ENCODE measurements at places on chromosomes 1 and 21.

DNA sequence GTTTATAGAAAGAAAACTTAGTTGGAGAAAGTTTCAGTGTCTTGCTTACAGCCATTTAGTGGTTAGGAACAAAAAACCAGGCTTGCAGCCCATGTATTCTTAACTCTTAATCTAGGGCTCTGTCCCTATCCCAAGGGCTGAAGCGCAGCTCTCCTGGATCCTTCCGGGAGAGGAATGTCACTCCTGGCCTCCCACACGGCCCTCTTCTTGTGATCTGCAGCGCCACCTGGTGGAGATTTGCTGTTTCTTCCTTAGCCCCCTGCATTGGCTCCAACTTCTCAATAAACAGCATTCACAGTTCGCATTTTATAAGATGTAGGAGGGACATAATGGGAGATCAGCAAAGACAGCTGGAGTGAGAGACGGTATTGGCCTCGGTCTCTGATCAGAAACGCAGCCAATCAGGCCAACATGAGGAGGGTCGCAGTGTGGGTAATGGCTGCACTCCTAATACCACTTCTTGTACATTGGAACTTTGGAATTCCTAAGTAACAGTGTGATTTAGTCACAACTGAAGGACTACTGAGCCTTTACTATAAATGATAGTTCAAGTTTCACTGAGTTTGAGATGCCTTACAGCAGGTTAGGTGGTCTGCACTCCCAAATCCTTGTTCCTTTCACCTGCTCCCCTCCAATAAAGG is 283.4 kb downstream of the ASTN1 start:
- DNase-seq, result peak; percentile 20

- no peak for DNase-seq
Observed at GRCh38 chr1:161482610-161483009, 22.6 kb upstream of the FCGR2A start.

DNA sequence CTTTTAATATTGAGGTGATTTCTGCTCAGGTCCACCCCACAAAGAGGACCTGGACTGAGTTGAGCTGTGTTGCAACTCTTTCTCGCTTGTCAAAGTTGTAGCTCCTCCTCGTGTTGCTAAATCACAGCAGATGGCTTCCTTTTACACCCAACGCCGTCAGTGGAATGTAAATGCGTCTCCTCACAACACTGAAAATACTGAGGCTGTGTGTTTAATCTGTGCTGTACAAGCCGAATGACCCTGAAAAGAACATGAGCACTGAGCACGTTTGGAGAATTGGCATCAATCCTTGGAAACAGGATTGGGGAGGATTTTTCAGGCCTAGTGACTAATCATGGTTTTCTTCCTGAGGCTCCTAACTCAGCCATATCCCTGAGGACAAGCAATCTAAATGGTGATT is 196.0 kb downstream of the CRB1 start:
- peak; percentile 58 for DNase-seq

DNA sequence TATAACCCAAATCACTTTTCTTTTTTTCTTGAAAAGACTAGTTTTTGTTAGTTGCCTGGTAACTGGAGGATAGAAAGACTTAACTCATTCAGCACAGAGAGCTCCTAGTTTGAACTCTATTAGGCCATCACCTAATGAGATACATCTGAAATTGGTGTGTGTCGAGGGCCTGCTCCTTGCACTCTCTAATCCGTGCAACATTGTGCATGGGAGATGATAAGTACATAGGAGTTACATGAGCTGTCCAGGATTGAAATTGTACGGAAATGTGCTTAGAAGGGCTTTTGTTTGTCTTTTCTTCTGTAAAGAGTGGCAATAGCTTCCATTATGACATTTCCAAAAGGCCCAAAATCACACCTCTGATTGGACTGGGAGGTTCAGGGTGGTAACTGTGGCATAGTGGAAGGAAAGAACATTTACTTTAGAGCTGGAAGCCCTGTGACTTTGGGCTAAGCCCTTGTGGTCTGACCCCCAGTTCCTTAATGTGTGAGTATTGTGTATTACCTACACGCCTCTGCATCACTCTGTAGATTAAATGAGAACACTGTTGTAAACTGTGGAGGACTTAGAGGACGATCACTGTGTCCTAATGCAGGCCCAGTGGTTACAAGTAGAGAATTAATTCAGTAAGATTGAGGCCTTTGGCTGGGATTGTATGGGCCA is 71.2 kb downstream of the FGGY start:
- no peak for DNase-seq

DNA sequence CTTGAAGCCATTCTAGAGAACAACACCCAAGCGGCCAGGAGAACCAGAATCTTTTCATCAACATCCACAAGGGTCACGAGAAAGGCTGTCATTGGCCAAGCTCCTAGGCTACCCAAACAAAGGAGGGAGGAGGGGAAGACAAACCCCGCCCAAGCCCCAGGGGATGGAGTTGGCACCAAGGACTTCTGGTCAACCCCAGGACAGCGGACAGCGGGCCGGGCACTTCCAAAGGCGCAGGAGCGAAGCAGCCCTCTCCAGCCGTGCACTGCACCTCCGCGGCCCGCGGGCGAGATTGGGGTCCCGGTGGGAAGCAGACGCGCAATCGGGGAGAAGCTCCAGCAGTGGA is at the start of gene CLIC6:
Gene CLIC6 (plus strand): TSS at position 192 of the 346 bp plus-strand sequence. CDS start 395 bp downstream, outside the sequence.
- no peak for DNase-seq

GRCh38 chr1:173405281-173405680 is 71.9 kb upstream of the PRDX6 start:
- DNase-seq, result no peak

- DNase-seq, result no peak
Observed at GRCh38 chr1:17307946-17308345, at the start of gene PADI4. PADI4 (plus strand) TSS chr1:17308197; CDS start chr1:17308223, 26 bp downstream.

DNA sequence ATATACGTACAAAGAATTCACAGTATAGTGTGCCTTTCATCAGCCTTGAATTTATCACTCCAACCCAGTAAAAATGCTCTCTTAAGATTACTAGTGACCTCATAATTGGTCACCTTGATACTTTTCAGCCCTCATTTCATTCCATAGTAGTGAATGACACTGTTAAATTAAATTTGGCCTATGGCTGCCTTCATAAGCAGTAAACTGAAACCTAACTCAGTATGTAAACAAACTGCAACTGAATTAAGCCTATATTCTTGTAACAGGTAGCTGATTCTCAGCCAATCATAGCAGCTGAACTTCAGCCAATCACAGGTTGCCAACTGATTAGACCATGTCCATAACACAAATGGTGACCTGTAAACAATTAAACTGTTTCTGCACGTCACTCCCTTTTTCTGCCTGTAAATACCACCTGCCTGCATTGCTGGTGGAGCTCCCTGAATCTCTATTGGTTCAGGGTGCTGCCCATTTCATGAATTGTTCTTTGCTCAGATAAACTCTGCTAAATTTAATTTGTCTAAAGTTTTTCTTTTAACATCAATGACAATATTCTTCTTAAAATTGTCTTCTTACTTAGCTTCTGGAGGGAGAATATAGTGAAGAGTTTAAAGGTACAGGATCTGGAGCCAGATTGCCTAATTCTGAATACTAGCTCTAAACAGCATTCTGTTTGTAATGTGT is 24.0 kb upstream of the CAMSAP2 start:
- no peak for DNase-seq

- no peak for DNase-seq
Observed at GRCh38 chr21:25955646-25956045, 214.9 kb downstream of the APP start.

- no peak for DNase-seq
Observed at GRCh38 chr1:34286511-34286910, 109.8 kb downstream of the C1orf94 start.

DNA sequence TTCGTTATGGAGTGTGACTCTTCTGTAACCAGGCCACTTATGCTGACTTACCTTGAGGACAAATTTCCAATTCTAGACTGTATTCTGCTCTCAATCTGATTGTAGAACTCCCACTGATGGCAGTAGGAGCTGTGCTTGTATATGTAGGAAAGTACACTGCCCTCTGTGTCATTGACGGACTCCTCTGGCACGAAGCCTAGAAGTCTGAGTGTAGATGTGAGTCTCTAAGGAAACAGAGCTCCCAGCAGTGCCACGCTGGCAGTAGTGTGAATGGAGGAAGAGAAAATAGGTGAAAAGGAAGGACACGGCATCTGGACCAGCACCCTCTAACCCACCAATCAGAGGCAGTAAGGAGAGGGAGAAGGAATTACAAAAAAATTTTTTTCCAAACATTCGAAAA is 130.4 kb upstream of the ADGRL2 start:
- DNase-seq, result peak; percentile 78

GRCh38 chr1:220809704-220810103 is 23.0 kb downstream of the MTARC1 start:
- no peak for DNase-seq

- DNase-seq, result no peak
Observed at GRCh38 chr1:43944860-43945259, 1.9 kb upstream of the IPO13 start.

GRCh38 chr1:49416758-49417157 is 607.0 kb downstream of the AGBL4 start:
- no peak for DNase-seq

GRCh38 chr1:73832276-73833181 is 365.4 kb downstream of the LRRIQ3 start:
- DNase-seq, result no peak

GRCh38 chr1:47684964-47685762 is 247.3 kb downstream of the FOXD2 start:
- DNase-seq, result no peak

GRCh38 chr1:183180634-183181056 is 5.4 kb upstream of the LAMC2 start:
- DNase-seq, result peak; percentile 23

DNA sequence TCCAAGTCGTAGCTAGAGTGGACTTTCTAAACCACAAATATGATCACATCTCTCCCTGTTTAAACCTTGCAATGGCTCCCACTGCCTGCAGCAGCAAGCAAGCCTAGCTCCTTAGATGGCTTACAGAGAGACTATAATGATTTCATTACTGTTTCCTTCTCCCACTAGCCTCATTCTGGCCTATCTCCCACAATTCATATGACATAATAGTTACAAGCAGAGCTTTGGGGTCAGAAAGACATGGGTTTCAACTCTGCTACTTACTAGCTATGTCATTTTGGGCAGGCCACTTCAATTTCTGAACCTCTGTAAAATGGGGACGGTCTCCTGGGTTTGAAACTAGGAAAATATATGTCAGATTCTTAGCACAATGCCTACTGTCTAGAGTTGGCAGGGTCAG is 143.3 kb downstream of the TRABD2B start:
- no peak for DNase-seq

DNA sequence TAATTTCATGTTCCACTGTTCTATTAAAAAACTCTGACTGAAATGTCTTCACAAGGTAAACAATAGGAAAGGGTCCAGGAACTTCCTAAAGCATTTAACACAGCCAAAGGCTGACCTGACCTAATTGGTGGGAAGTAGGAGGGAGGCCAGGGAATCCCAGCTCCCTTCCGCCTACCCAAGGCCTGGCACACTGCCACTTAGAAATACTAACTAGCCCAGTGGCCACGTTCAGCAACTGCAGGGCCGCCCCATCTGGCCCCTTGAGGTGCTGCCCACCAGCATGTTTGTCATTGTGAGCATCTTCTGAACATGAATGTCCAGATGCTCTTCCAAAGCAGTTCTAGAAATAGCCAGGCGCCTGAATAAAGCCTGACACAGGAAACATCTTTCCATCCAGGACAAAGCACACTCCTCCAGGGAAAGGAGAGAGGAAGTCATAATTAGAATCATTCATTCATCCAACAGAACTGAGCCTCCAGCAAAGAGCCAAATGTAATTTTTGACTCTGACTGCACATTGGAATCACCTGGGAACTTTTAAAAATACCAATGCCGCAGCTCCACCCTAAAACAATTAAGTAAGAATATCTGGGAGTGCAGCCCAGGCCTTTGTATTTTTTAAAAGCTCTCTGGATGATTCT is 44.6 kb upstream of the BCL9 start:
- DNase-seq, result no peak

DNA sequence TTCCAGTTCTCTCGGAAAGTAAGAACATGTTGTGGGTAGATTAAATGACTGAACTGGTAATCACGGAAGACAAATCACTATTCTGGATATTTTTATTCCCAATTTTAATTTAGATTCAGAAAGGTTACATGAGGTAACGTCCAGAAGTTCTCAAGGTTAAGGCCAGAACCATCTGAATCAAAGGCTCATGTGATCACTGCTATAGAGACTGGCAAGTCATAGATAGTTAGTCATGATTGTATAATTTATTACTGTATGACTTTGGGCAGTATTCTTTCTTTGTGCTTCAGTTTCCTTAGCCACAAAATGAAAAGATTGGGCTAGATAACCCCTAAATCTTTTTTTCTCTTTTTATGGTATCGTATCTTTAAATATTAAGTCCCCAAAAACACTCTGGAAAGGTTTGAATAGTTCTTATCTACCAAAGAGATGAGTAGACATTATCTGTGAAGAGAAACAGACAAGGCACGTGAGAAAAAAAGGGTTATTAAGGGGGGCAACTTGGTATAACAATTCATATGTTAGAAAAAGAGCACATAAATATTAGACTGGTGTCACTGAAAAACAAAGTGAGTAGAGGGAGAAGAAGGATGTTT is 241.0 kb downstream of the PTPRC start:
- no peak for DNase-seq

- no peak for DNase-seq
Observed at GRCh38 chr21:36132696-36133095, 2.2 kb upstream of the CBR3 start.

DNA sequence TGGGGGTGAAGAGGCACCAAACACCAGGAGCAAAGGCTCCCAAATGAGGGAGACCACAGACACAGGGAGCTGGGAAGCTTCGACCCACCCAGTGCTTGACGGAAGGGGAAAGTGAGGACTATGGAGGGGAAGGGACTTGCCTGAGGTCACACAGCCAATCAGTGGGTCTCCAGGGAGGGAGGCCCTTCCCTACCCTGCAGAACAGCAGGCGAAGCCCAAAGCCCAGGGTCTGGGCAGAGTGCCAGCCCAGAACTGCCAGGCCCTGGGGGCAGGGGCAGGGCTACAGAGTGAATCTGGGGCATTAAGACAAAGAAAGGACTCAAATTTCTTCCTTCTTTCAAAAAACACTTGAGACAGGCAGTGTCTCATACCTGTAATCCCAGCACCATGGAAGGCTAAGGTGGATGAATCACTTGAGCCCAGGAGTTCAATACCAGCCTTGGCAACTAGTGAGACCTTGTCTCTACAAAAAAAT is 45.5 kb upstream of the ECE1 start:
- no peak for DNase-seq

DNA sequence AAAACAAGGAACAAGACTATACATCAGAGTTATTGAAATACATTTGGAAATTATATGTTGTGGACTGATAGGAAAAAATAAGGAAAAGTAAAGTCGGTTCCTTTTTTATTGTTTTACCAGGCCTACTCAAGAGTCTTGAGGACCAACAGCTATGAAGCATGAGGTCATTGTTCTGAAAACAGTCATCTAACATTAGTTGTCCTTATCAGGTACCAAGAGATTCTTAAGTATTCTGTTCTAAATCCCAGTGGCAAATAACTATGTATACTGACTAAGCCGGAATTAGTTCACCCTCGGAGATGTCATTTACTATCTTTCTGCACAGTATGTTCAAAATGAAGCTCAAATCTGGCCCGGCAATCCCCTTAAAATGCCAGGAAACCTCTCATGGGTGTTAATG is 585 bp downstream of the ADGRL4 start:
- DNase-seq, result no peak

- DNase-seq, result no peak
Observed at GRCh38 chr1:51733793-51734522, 117.1 kb downstream of the OSBPL9 start.

GRCh38 chr1:109802901-109803561 is 39.3 kb upstream of the EPS8L3 start:
- DNase-seq, result no peak

GRCh38 chr1:30670240-30671060 is 52.9 kb downstream of the MATN1 start:
- DNase-seq, result peak; percentile 47

Measured in AG09309 (cell line).